ENCODE measurements at places on chromosomes 3 and 15. TPM values are rescaled to one million over a fixed set of nuclear protein-coding genes. Genes with fewer than 3 reads are reported as not detected.

The CAMK1 gene
- polyA plus RNA-seq: 20.5 TPM

GRCh38 chr3:72553298-72553697, 294.9 kb downstream of the SHQ1 start:
- no peak overlapping the region for H3K4me3 ChIP-seq
- no peaks in the 10 kb centered on the region for H3K36me3 ChIP-seq
- no peaks in the 10 kb centered on the region for H3K4me1 ChIP-seq
- no peaks in the 10 kb centered on the region for H3K27me3 ChIP-seq

GRCh38 chr3:177640319-177640965, 443.2 kb upstream of the TBL1XR1 start:
- H3K27ac ChIP-seq: no peak overlapping the region
- no peaks in the 10 kb centered on the region for H3K36me3 ChIP-seq
- no peaks in the 10 kb centered on the region for H3K27me3 ChIP-seq

The DGKG gene
- polyA plus RNA-seq: 0.65 TPM

DNA sequence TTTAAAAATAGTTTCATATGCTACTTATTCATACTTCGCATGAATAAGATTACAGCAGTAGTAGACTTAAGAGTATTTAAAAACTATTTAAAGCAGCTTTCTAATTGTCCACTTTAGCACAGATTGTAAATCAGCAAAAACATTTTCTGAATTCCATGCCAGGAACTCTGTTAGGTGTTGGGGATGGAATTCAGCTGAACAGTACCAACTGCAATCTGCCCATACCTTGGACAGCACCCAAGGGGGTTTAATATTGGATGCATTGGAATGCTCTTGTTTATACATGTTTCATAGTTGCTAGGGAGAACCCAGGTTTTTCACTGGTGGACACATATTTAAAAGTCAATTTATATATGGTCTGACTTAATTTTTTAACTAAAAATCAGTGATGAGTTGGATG, 74.8 kb downstream of the PPM1L start:
- no peak overlapping the region for H3K4me3 ChIP-seq
- H3K27me3 ChIP-seq: no peaks in the 10 kb centered on the region
- H3K4me1 ChIP-seq: no peaks in the 10 kb centered on the region
- H3K36me3 ChIP-seq: no peaks in the 10 kb centered on the region
- no peak overlapping the region for H3K27ac ChIP-seq
- DNase-seq: no peak

DNA sequence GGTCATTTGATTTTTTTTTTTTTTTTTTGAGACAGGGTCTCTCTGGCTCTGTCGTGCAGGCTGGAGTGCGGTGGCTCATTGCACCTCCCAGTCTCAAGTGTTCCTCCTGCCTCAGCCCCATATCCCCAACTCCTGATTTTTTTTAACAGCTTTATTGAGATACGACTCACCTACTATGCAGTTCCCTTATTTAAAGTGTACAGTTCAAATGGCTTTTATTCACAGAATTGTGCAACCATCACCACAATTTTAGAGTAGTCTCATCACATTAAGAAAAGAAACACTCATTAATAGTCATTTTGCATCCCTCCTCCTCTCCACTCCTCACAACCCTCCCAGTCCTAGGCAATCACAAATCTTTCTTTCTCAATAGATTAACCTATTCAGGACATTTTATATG, 1.9 kb upstream of the TRA2B start:
- H3K4me3 ChIP-seq: no peak overlapping the region
- H3K27me3 ChIP-seq: no peaks in the 10 kb centered on the region
- no peak overlapping the region for H3K27ac ChIP-seq
- no peaks in the 10 kb centered on the region for H3K36me3 ChIP-seq
- H3K4me1 ChIP-seq: peaks cover 6% of the 10 kb centered on the region

- no peaks in the 10 kb centered on the region for H3K36me3 ChIP-seq
- no peak for DNase-seq
- peaks cover 5% of the 10 kb centered on the region for H3K27me3 ChIP-seq
- H3K4me1 ChIP-seq: no peaks in the 10 kb centered on the region
- no peak overlapping the region for H3K27ac ChIP-seq
- no peak overlapping the region for H3K4me3 ChIP-seq
These were observed 34.2 kb downstream of the ATP2B2 start for GRCh38 chr3:10471054-10471688.

The P2RY1 gene
- 15.1 TPM for polyA plus RNA-seq

The RBM6 gene
- polyA plus RNA-seq: 249 TPM

The HIGD2B gene
- polyA plus RNA-seq: not detected

DNA sequence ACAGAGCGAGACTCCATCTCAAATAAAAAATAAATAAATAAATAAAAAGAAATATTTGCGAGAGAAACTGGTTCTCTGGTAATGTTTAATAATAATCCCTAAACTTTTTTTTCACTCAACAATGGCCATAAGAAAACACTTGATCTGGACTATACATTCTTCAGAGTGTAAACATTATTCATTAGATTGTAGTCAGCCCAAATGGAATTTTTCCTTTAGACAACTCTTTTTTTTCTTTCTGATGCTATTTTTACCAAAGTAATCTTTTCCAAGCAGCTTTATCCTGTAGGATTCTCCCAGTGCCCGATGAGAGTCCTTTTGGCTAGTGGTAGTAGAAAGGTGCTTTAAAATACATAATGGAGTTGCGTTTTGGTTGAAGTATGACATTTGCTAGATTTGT, 90.4 kb downstream of the NEDD4 start:
- no peak overlapping the region for H3K4me3 ChIP-seq
- no peaks in the 10 kb centered on the region for H3K36me3 ChIP-seq
- no peak overlapping the region for H3K27ac ChIP-seq
- no peaks in the 10 kb centered on the region for H3K4me1 ChIP-seq
- DNase-seq: no peak

- H3K27me3 ChIP-seq: no peaks in the 10 kb centered on the region
- H3K4me1 ChIP-seq: no peaks in the 10 kb centered on the region
- H3K27ac ChIP-seq: no peak overlapping the region
- H3K4me3 ChIP-seq: no peak overlapping the region
- no peak for DNase-seq
These were observed 68.0 kb downstream of the TFG start for GRCh38 chr3:100777271-100777670.

The WDR76 gene
- polyA plus RNA-seq: 0.72 TPM

GRCh38 chr15:39084674-39085530, 496.0 kb upstream of the THBS1 start:
- DNase-seq: no peak
- no peak overlapping the region for H3K4me3 ChIP-seq
- no peak overlapping the region for H3K27ac ChIP-seq
- H3K36me3 ChIP-seq: no peaks in the 10 kb centered on the region
- no peaks in the 10 kb centered on the region for H3K4me1 ChIP-seq
- no peaks in the 10 kb centered on the region for H3K27me3 ChIP-seq

The C3orf49 gene
- polyA plus RNA-seq: not detected

- H3K4me1 ChIP-seq: no peaks in the 10 kb centered on the region
- H3K27me3 ChIP-seq: no peaks in the 10 kb centered on the region
- H3K4me3 ChIP-seq: no peak overlapping the region
- H3K27ac ChIP-seq: no peak overlapping the region
These were observed 10.4 kb downstream of the ZBED2 start for GRCh38 chr3:111584744-111585143.

The ROPN1B gene
- polyA plus RNA-seq: 0.23 TPM

DNA sequence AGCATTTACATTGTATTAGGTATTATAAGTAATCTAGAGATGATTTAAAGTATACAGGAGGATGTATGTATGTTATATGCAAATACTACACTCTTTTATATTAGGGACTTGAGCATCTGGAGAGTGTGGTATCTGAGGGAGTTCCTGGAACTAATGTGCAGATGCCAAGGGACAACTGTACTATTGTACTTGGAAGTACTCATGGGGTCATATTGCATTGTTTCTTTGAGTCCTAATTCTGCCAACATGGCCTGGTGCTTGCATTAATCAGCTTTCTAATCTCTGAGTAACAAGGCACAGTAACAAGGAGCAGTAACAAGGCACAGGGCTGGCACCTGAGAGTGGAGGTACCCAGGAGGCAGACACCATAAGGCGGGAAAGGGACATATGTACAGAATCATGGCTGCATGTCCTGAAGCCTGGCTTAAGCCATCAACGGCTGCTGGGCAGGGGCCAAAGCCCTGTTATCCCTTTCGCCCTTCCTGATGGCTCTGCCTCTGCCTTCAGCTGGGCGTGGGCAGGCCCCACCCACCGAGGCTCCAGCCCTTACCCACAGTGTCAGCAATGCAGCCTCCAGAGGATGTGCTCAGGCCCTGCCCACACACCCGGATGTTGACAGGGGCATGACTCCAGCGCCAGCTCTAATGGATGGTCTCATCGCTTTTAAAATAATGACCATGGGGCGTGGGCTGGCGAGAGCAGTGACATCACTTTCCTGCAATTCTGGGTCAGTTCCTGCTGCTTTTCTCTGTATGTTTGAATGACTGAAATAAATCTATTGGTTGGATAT, 22.9 kb downstream of the CEMIP start:
- H3K4me1 ChIP-seq: no peaks in the 10 kb centered on the region
- no peak for DNase-seq
- no peak overlapping the region for H3K4me3 ChIP-seq
- H3K27ac ChIP-seq: no peak overlapping the region
- H3K36me3 ChIP-seq: no peaks in the 10 kb centered on the region
- H3K27me3 ChIP-seq: peaks cover 8% of the 10 kb centered on the region

DNA sequence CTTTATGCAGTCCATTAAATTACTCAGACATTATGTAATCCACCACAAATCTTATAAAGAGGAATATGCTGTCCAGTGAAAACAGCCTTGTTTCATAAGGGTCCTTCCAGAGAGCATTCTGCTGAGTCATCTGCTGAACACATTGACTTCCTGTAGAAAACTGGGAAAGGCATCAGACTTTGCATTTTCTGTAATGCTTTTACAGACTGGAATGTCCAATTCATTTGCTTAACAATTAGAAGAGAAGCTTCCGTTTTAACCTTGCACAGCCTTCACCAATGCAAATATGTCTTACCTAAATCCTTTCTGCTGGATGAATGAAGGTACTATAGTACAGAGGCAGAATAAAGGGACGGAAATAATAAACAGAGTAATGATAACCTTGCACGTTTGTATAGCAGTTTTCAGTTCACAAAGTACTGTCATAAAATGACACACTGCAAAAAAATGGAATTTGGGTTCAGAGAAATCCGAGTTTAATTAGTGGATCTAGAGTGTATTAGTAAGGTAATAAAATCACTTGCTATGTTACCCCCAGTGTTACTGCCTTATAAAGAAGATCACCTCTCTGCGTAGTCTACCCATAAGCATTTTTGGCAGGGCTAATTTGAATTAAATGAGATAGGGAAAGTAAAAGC, 301.5 kb downstream of the PYDC2 start:
- no peaks in the 10 kb centered on the region for H3K4me1 ChIP-seq
- no peaks in the 10 kb centered on the region for H3K27me3 ChIP-seq
- no peaks in the 10 kb centered on the region for H3K36me3 ChIP-seq
- no peak overlapping the region for H3K4me3 ChIP-seq
- no peak overlapping the region for H3K27ac ChIP-seq
- no peak for DNase-seq

DNA sequence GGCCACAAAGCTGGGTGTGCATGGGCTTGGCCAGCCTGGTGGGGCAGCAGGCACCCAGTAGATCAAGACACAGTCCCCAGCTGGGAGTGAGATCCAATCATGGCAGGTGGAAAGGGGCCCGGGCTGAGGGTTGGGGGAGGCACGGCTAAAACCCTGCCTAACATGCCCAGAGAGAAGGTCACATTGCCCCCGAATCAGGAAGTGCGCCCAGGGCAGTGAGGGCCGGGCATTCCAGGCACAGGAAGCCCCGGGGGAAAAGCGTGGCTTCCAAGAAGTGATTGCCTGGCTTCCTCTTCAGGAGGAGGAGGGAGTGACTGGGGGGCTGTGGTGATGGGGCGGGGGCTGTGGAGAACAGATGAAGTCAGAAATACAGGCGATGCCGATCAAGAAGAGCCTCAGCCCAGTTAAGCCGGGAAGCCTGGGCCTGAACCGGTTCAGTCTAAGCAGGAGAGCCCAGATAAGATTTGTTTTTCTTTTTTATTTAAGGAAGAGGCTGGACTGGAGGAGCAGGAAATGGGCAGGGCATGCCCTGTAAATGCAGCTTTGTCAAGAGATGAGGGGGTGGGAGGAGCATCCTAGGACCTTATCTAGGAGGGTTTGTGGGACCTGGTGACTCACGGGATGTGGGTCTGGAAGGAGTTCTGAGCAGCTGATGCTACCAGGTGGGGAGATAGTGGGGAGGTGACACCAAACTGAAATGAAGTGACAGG, 83.9 kb downstream of the CHSY1 start:
- H3K4me1 ChIP-seq: peaks cover 7% of the 10 kb centered on the region
- no peak overlapping the region for H3K4me3 ChIP-seq
- no peak for DNase-seq
- H3K27ac ChIP-seq: peak overlapping the region; percentile 84

The SH2D7 gene
- 0.15 TPM for polyA plus RNA-seq

Data from pancreas (tissue), 10 donors.